ENCODE measurements at places on chromosomes 6 and 20. TPM values are rescaled to one million over a fixed set of nuclear protein-coding genes. Genes with fewer than 3 reads are reported as not detected.

Gene SLC17A1
- polyA plus RNA-seq = not detected

Gene OR2B6
- polyA plus RNA-seq = 0.09 TPM

Gene COQ3
- polyA plus RNA-seq = 8.5 TPM

Gene BPIFA1
- polyA plus RNA-seq = not detected

Gene JARID2
- 10.2 TPM for polyA plus RNA-seq

Gene NKX2-4
- polyA plus RNA-seq = not detected

Gene SIRPD
- not detected for polyA plus RNA-seq

Data from AG04450 (cell line).